ENCODE measurements at places on chromosomes 2 and 18.

GRCh38 chr2:54347622-54348021 is 91.6 kb upstream of the TSPYL6 start:
- no peak for DNase-seq

- no peak for DNase-seq
Observed at GRCh38 chr2:54437588-54437987, 18.5 kb upstream of the SPTBN1 start.

DNA sequence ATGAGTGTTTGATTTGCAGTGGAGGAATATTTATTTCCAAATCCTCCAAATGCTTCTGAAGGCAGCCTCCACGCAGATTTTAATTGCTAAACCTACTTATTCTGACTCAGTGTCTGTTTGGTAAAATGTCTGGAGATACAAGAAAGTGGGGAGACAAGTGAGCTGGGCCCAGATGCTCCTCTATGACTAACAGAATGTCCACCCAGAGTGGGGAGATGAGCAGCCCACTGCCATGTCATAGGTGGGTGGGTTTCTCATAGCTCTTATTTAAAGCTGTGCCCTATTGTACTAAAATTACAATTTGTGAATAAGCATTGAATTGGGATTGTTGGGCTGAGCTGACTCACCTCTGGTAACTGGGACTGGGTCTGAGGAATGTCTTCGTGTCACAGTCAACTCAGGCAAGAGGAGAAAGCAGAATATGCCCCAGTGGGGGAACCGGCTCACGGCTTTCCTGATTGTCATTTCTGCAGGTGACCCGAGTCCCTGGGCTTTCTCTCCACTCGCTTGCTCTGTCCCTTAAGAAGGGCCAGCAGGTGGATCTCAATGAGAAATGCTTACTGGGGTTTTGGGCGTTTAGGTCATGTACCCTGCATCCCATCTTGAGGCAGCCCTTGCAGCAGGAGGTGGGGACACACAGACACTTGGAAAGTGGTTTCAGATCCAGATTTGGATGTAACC is 116.3 kb upstream of the SPRED2 start:
- no peak for DNase-seq

DNA sequence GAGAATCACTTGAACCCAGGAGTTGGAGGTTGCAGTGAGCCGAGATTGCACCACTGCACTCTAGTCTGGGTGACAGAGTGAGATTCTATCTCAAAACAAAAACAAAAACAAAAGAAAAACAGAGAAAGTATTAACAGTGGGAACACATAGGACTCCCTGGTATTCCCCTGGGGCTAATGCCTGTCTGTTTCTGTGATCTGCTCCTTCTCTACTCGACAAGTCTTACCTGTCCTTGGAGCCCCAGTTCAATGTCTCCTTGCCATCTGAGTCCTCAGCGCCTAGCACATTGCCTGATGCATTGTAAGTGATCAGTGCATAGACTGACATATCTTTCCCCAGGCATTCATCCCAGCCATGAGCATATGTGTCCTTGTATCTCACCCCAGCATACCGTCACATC is 85.8 kb downstream of the ASAP2 start:
- DNase-seq, result no peak

DNA sequence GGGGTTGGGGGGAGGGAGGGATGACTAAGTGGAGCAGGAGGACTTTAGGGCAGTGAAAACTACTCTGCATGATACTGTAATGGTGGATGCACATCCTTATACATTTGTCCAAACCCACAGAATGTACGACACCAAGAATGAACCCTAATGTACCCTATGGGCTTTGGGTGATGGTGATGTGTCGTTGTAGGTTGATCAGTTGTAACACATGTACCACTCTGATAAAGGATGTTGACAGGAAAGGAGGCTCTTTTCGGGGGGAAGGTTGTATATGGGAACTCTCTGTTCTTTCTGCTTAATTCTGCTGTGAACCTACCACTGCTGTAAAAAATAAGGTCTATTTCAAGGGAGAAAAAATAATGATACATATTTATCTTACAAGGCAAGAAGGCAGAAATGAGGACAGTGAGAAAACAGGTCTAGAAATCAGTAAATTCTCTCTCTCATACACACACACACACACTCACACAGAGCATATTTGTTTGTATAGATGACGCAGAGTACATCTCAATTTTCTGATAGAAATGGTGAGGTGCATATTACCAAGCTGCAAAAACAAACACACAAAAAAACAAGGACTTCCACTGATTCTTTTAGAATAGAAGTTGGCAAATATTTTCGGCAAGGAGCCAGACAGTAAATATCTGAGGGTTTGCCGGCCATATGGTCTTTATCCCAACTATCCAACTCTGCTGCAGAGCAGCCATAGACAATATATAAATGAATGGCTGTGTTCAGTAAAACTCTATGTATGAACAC is 20.2 kb downstream of the FAM124B start:
- no peak for DNase-seq

GRCh38 chr18:61556862-61557261 is 223.6 kb downstream of the CDH20 start:
- no peak for DNase-seq

DNA sequence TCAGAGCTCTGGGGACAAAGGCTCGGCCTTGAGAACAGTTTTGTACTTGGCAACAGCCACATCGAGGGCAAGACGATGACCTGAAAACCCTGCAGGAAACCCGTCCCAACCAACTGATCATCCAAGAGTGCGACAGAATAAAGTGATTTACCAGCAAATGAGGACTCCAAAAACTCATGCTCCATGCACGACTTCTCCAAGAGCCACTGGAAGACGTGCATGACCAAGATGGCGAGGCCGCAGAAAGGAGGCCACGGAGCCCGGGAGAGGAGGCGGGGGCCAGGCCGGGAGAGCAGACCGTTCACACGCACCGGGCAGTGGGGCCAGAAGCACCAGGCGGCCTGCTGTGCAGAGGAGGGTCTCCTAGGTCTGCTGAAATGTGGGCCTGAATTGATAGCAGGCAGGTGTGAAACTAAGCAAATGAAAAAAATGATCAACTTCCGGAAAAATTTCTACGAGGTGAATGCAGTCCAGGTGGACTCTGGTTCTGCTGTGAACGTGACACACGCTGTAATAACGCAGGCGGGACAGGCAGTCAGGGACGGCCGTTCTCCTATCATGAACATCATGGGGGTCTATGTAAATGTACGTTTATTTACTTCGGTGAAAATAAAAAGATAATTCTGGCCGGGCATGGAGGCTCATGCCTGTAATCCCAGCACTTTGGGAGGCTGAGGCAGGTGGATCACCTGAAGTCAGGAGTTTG is 252.2 kb downstream of the HDAC4 start:
- no peak for DNase-seq

DNA sequence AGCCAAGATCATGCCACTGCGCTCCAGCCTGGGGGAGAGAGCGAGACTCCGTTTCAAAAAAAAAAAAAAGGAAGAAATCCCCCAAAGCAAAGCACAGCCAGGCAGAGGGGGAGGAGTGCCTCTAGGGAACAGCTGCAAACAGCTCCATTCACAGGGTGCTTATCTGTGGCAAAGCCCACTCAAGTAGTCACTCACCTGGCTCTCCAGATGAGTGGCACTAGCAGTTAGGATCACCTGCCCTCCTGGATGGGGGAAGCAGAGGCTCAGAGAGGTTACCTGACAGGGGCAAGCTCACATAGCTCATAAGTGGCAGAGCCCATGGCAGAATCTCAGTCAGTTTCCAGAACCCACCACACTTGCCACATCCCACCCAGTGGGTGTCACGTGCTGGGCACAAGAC is 30.3 kb downstream of the TFCP2L1 start:
- DNase-seq, result no peak

- DNase-seq, result no peak
Observed at GRCh38 chr18:49967636-49968313, 154.4 kb upstream of the ACAA2 start.

DNA sequence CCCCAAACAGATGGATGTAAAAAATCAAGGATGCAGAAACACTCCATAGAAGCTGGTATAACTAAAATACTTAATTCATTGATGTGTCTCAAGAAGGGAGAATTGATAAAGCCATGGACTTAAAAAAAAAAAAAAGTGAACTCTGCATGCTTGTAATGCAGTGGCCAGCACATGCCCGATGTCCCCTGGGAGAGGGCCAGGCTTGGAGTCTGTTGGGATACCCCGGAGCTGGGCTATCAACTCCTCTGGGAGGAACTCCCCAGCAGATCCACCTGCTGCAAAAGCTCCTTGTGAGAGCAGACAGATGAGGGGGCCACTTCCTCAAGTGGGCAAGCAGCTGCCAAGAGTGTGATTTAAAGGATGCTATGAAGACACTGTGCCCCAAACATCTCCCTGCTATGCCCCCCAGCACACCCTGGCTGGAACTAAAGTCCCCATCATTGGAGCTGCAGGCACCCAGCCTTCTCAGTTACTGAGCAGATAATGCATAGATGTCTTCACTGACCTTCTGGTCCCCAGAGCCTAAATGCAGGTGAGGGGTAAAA is 311.5 kb upstream of the ID2 start:
- DNase-seq, result no peak

- DNase-seq, result no peak
Observed at GRCh38 chr18:54673936-54674335, 82.9 kb downstream of the DYNAP start.

DNA sequence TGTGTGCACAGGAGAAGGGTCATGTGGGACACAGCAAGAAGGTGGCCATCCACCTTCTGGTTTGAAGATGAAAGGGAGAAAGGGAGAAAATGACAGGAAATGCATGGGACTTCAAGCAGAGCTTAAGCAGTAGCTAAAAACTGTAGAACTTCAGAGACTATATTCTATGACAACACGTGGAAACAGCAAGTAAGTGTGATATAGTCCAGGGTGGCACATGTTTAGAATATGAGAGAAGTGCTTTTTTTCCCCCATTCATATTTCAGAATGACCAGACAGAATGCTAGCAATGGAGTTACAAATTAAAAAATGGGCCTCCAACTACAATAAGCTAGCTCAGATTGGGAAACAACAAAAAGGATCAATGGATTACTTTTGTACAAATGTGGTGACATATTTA is 1042.2 kb downstream of the TMEM182 start:
- no peak for DNase-seq

- no peak for DNase-seq
Observed at GRCh38 chr18:49848115-49848514, 34.8 kb upstream of the ACAA2 start.

Measured in COR-L47 (cell line).